HT-29 (cell line): ENCODE measurements at places on chromosomes 2 and 18. TPM values are rescaled to one million over a fixed set of nuclear protein-coding genes. Genes with fewer than 3 reads are reported as not detected.

DNA sequence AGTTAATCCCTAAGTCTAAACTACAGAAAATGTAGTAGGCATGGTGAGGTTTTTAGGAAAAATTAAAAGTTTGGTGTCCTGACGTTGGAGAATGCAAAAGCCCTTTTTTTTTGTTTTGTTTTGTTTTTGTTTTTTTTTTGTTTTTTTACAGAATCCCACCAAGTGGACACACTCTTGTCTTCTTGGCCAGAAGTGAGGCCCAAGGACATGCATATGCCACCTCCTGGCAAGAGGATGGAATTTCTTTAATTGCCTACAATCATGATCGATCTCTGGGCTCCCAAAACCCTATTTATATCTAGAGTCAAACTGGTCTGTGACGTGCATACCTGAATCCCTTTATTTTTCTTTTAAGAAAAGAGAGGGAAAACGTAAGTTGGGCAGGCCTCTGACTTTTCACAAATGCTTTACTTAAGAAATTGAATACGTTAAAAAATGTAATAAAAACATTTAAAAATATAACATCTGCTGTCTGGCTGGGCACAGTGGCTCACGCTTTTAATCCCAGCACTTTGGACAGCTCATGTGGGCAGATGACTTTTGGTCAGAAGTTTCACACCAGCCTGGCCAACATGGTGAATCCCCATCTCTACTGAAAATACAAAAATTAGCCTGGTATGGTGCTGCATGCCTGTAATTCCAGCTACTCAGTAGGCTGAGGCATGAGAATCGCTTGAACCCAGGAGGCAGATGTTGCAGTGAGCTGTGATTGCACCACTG, 502.7 kb downstream of the CBLN2 start:
- DNase-seq, result no peak

GRCh38 chr2:123546353-123546752, 478.7 kb upstream of the CNTNAP5 start:
- no peak for DNase-seq

Gene GKN2
- total RNA-seq, result not detected in 2 replicates

DNA sequence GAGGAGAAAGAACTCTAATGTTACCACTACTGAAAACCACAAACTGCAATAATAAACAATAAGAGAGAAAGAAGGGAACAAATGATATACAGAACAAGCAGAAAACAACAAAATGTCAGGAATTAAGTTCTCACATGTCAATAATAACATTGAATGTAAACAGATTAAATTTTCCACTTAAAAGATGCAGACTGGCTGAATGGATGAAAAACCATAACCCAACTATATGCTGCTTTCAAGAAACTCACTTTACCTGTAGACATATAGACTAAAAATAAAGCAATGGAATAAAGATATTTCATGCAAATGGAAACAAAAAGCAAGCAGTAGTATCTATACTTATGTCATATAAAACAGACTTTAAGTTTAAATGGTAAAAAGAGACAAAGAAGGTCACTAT, 50.4 kb downstream of the MRO start:
- DNase-seq, result no peak

Gene TMEM178A
- not detected in 2 replicates for total RNA-seq

GRCh38 chr18:58902961-58903360, 38.3 kb downstream of the ZNF532 start:
- DNase-seq, result no peak

Gene SH3BP4
- 42.9 and 44.5 TPM in 2 replicates for total RNA-seq

DNA sequence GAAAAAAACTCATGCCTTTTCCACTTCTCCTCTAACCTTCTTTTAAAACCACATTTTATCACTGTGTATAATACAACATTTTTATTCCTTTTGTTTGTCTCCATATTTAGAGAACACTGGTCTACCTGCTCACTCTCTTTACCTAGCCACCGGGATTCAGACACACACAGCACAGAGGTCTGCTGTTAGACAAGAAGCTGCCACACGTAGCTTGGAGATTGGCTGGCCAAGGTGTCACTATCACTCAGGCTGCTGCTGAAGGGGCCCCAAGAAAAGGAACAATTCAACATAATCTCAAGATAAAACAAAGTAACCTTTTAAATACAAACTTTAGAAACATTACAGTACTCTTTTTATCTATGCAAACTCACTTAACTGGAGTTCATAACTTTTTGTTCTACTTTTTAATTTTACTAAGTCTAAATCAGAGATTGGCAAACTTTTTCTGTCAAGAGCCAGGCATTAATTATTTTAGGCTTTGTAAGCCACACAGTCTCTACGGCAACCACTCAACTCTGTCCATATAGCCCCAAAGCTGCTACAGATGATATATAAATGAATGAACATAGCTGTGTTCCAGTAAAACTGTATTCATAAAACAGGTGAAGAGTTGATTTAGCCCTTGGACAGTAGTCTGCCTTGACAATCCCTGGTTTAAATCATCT, 25.8 kb downstream of the FEZ2 start:
- no peak for DNase-seq

DNA sequence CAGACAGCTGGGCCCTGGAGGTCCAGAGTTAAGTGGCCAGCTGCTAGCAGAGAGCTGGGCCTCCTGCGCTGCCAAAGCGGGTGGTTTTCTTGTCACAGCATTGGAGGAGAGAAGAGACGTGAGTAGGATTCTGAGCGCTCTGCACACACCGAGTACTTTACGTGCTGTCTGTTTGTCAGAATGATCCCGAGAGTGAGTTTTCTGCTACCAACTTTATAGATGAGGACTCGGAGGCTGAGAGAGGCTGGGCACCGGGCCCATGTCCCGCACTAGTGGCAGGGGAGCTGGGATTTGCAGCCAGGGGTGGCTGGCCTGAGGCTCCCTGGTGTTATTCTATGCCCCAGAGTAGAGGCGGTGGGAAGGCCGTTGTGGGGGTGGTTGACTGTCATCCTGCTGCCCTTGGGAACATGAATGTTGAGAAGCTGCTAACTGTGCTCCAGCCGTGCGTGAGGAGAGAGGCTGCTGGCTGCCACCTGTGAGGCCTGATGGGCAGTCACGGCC, 36.3 kb upstream of the MBP start:
- DNase-seq, result no peak

Gene DES
- 0.63 TPM in 1 of 2 replicates, not detected in the other for total RNA-seq

GRCh38 chr2:44480068-44480467, 118.3 kb downstream of the CAMKMT start:
- no peak for DNase-seq

- DNase-seq, result peak; percentile 41
Measured at GRCh38 chr2:118013221-118013723, 598 bp downstream of the CCDC93 start.

Gene CNGA3
- total RNA-seq, result not detected in 2 replicates

Gene CYBRD1
- 0.64 and 1.1 TPM in 2 replicates for total RNA-seq

Gene FAM110C
- 33.7 and 33.9 TPM in 2 replicates for total RNA-seq

DNA sequence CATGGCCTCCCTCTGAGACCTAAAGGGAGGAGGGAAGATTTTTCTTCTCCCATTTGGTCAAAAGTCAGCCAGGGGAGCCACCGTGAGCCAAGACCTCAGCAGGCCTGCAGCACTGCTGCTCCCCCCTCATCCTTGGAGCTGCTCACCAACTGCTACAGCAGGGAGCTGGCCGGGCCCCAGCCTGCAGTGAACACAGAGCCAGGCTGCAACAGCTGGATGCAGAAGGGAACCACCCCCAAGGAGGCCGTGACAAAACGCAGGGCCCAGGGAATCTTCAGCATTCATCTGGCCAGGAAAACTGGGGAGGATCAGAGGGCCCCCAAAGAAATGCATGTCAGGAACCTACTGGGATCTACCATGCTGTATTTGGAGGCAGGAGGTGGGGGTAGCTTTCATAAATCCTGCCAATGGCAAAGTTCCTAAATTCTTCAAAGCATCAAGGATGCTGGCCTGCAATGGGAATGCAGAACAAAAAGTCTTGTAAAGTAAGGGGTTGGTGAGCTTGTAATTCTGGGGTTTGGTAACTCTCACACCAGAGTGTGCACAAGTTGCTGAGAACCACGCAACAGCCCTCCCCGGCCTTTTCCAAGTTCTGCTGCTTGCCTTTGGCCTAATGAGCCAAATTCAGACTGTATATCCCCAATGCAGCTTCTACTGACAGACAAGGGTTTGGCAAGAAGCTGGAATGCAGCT, 61.0 kb downstream of the CACNB4 start:
- no peak for DNase-seq

Gene PPP4R1
- total RNA-seq, result 43.9 and 44.1 TPM in 2 replicates
